Activated CD4-positive, alpha-beta memory T cell treated with anti-CD3 and anti-CD28 coated beads, Interleukin-2, amount 10 ng/mL, durations not matched to agents 7 days and 5 days (primary cell): ENCODE measurements at places on chromosomes 11 and 22. TPM values are rescaled to one million over a fixed set of nuclear protein-coding genes. Genes with fewer than 3 reads are reported as not detected.

- H3K27me3 ChIP-seq: peaks cover 53% of the 10 kb centered on the region
- H3K4me3 ChIP-seq: no peak overlapping the region
- DNase-seq: no peak
Measured at GRCh38 chr11:2149864-2150847, 10.9 kb downstream of the INS start.

DNA sequence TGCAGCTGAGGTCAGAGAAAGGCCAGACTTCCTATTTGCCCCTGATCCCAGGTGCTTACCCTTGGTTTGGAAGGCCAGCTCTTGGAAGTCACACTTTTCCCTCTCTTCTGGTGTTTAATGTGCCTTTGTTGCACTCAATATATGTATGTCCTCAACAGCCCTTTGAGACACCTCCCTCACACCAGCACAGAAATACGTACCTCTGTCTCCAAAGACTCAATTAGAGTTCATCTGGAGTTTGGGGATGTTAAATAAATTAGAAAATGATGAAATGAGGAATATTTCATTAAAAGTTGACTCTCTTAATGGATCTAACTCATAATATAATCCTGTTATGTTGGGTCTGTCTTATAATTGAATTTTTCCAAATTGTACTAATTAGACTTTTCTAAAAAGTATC lies at the start of gene OR9G4:
Gene OR9G4, minus strand, starts transcription at position 101 of the 400 bp plus-strand sequence. CDS start 4,931 bp downstream, outside the sequence.
- DNase-seq: no peak

GRCh38 chr11:9138612-9139579 lies 47.5 kb upstream of the SCUBE2 start:
- H3K36me3 ChIP-seq: no peaks in the 10 kb centered on the region
- no peaks in the 10 kb centered on the region for H3K27me3 ChIP-seq
- peak overlapping the region; percentile 22 for H3K27ac ChIP-seq
- H3K4me3 ChIP-seq: no peak overlapping the region

The SLCO2B1 gene
- total RNA-seq: 0.23 TPM

GRCh38 chr11:100980156-100980555 lies 149.5 kb downstream of the PGR start:
- no peak overlapping the region for H3K4me3 ChIP-seq
- no peaks in the 10 kb centered on the region for H3K27me3 ChIP-seq
- no peaks in the 10 kb centered on the region for H3K4me1 ChIP-seq
- DNase-seq: no peak

DNA sequence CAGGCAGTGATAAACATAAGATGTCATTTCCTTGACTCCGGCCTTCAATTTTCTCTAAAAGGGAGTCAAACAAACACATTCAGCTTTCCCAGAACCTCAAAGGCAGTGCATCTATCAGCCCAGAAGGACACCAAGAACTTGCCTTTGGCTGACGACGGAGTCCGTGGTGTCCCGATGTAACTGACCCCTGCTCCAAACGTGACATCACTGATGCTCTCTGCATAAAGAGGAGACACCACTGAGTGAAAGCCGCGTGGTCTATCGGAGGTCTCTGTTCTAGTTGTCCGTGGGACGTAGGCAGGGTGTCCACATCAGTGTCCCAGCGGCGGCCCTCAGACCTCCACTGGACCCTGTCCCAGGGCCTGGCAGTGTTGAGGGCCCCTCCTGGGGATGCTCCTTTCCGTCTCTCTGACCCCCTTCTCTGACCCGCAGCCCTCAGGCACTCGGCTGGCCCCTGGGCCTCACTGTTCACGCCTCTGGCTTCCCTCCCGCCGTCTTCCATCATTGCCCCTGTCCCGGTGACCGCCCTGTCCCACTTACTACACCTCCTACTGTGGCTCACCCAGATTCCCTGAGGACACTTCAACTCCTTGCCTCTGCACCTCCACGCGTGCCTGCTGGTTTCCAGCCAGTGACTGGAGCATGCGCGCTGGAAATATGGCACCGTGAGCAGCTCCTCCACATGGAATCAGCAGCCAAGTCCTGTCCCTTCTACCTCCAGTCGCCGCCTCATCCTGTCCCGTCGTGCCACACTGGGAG lies 70.4 kb downstream of the NCAPD3 start:
- no peak for DNase-seq
- H3K27ac ChIP-seq: no peak overlapping the region
- H3K4me1 ChIP-seq: no peaks in the 10 kb centered on the region
- peaks cover 74% of the 10 kb centered on the region for H3K36me3 ChIP-seq
- H3K27me3 ChIP-seq: no peaks in the 10 kb centered on the region

- no peak overlapping the region for H3K4me3 ChIP-seq
- H3K4me1 ChIP-seq: no peaks in the 10 kb centered on the region
- no peak for DNase-seq
- no peak overlapping the region for H3K27ac ChIP-seq
- peaks cover 5% of the 10 kb centered on the region for H3K27me3 ChIP-seq
- no peaks in the 10 kb centered on the region for H3K36me3 ChIP-seq
Measured at GRCh38 chr11:93611836-93612677, 49.4 kb upstream of the CEP295 start.

The HIC2 gene
- total RNA-seq: 4.0 TPM

GRCh38 chr11:74932797-74933196 lies 16.1 kb downstream of the XRRA1 start:
- peak; percentile 44 for DNase-seq
- H3K4me3 ChIP-seq: no peak overlapping the region
- peak overlapping the region; percentile 67 for H3K27ac ChIP-seq
- peaks cover 28% of the 10 kb centered on the region for H3K4me1 ChIP-seq
- H3K27me3 ChIP-seq: no peaks in the 10 kb centered on the region

DNA sequence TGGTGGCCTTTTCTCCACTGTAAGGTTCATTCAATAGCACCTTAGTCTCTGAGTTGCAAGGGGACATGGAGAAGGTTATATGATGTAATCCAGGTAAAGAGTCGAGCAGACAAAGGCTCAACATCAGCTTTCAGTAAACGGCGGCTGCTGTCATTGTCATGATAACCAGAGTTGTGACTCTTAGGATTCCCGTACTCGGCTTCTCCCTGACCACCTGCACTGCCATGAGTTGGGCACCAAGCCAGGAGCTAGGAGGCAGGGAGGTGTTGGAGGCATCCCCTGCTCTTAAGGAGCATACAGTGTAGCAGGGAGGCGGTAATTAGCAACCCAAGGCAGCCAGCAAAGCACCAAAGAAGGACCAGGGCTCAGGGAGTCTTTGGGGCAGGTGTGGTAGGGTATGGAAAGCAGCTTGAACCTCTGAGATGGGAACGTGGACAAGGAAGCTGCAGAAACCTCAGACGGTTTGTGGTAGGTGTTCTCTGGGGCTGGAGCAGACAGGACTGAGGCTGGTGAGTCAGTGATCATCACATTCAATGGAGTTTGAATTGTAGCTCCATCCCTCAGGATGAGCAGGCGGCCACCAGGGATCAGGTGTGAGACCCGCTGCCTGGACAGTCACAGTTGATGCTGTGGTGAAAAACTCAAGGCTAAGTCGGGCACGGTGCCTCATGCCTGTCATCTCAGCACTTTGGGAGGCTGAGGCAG lies 31.7 kb downstream of the LIF start:
- no peak overlapping the region for H3K27ac ChIP-seq
- no peak overlapping the region for H3K4me3 ChIP-seq
- no peaks in the 10 kb centered on the region for H3K36me3 ChIP-seq
- no peak for DNase-seq
- no peaks in the 10 kb centered on the region for H3K27me3 ChIP-seq

DNA sequence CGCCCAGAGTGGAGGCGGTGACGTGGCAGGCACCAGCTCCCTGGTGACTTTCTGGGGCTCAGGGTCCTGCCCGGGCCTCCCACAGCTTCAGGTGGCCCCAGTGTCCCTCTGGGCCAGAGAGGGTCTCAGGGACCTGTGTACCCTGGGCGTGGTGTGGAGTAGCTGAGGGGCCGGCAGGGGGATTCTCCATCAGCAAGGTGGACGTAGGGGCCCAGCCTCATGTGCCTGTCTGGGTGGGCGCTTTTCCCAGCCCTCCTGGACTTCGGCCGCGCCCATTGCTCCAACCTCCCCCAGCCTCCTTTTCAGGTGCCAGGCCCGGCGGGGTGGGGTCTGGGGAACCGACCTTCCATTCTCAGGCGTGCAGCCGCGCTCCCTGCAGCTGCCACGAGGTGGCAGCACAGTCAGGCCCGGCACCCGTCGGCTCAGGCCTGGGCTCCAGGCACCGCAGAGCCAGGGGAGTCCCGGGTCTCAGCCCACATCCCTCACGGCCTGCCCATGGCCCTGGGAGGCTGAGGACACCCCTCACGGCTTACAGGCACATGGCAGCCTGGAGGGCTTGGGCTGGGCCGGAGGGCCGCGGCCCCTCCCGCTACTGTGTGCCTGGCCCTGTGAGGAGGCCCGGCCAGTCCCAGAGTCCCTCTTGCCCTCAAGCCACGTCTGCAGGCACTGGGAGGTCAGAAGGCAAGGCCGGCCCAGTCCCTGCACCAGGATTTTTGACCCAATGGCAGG lies 19.9 kb upstream of the MUC5B start:
- H3K4me1 ChIP-seq: no peaks in the 10 kb centered on the region
- peak; percentile 62 for DNase-seq
- H3K27ac ChIP-seq: no peak overlapping the region
- no peaks in the 10 kb centered on the region for H3K36me3 ChIP-seq

DNA sequence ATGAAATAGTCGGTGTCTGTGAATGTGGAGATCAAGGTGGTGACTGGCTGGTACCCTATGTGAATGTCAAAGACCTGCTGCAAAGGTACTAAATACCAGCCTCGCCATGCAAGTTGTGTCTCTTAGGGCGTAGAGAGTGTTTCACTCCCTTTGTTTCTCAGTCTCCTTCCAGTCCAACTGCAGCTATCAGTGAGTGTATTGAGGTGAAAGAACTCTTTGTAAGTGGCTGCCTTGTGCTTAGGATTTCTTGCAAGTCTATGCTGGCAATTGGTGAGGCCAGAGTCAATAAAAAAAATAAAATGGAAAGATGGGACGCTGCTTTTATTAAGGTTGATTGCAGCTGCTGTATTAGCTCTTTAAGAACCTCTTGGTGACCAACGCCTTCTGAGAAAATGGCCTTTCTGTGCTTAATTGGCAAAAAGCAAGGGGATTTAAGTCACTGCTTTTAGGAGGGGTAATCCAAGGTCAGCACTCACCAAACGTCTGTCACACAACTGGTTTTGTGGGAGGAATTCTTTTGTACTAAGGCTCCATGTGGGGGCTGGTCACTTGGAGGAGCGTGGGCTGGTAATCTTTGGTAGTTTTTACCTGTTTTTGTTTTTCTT lies 95.1 kb downstream of the PARVA start:
- H3K36me3 ChIP-seq: no peaks in the 10 kb centered on the region
- DNase-seq: no peak
- H3K4me1 ChIP-seq: no peaks in the 10 kb centered on the region
- H3K27ac ChIP-seq: no peak overlapping the region
- peaks cover 2% of the 10 kb centered on the region for H3K27me3 ChIP-seq
- H3K4me3 ChIP-seq: no peak overlapping the region

DNA sequence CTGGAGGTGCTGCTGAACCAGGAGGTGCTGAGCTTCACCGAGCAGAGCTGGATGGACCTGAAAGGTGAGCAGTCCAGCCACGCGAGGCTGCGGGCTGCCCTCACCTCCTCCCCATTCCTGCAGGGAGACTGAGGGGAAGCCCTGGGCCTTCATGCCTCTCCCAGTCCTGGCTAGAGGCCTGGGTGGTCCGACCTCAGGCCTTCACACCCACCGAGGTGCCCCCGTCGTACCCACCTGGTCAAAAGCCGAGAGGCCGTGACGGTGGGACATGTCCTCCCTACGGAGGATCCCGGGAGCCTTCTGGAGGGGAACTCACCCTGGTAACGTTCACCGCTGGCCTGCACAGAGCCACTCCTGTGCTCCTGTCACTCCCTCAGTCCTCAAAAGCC lies 5.1 kb downstream of the SUSD2 start:
- H3K27ac ChIP-seq: no peak overlapping the region
- no peak overlapping the region for H3K4me3 ChIP-seq
- H3K4me1 ChIP-seq: peaks cover 3% of the 10 kb centered on the region
- H3K36me3 ChIP-seq: no peaks in the 10 kb centered on the region

The FGF3 gene
- total RNA-seq: not detected

DNA sequence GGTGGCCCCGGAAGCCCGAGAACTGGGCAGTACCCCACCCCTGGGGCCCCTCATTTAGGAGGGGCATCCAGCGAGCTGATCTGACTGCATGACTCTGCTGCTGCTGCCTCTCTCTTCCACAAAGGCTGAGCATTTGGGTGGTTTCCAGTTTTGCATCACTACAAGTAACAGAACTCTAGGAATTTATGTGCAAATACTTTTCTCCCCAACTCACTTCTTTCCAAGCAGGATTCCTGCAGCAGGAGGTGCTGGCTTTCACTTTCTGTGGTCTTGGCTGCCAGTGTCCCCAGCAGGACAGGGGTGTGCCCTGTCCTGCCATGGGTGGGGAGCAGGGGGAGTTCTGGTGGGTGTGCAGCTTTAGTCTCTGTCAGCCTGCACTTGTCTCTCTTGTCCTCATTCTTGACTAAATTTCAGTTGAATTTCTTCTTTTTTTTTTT lies 21.2 kb downstream of the UPB1 start:
- H3K4me3 ChIP-seq: no peak overlapping the region
- no peaks in the 10 kb centered on the region for H3K36me3 ChIP-seq
- no peak overlapping the region for H3K27ac ChIP-seq
- no peak for DNase-seq

GRCh38 chr11:63945477-63946163 lies 6.8 kb downstream of the NAA40 start:
- peak; percentile 59 for DNase-seq
- no peak overlapping the region for H3K4me3 ChIP-seq
- H3K36me3 ChIP-seq: peaks cover 13% of the 10 kb centered on the region
- no peaks in the 10 kb centered on the region for H3K27me3 ChIP-seq

DNA sequence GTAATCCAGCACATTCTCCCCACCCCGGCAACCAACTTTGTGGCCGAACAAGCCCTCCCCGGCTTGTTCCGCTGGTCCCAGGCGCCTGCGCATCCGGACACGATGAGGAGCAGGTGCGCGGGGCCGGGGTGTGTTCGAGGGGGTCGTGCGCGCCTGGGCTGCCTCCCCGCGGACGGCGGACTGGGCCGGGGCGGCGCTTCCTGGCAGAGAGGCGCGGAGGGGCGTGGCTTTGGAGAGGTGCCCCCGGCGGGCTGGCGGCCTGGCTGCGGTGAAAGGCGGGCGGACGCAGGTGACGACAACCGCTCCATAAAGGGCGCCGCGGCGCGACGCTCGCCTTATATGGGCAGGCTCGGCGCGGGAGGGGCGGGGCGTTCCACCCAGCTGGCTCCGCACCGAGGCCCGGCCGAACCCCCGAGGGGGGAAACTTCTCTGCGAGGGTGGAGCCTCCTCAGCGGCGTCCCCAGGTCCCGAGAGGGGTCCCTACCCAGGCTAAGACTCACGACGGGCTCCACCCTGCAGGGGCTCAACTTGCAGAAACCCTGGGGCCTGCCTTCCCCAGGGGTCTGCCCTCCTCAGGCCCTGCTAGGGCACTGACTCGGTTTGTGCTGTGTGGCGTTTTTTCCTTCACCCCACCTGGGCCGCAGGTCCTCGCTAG lies 26.4 kb downstream of the TXN2 start:
- H3K4me3 ChIP-seq: peak overlapping the region; percentile 72
- H3K27me3 ChIP-seq: no peaks in the 10 kb centered on the region
- peaks cover 61% of the 10 kb centered on the region for H3K4me1 ChIP-seq
- peak overlapping the region; percentile 95 for H3K27ac ChIP-seq
- no peaks in the 10 kb centered on the region for H3K36me3 ChIP-seq
